ENCODE measurements at places on chromosomes 6 and 20.
A peak's percentile ranks its signal among the peaks of the same experiment; 100 is the strongest.

GRCh38 chr6:89050155-89050554, 30.4 kb upstream of the PNRC1 start:
- no peak for DNase-seq

- no peak for DNase-seq
Measured at GRCh38 chr20:38805958-38806854, 709 bp downstream of the PPP1R16B start.

- DNase-seq, result no peak
Measured at GRCh38 chr20:3318226-3318884, 79.4 kb upstream of the SLC4A11 start.

- DNase-seq, result no peak
Measured at GRCh38 chr6:41546475-41546865, 289 bp downstream of the FOXP4 start.

DNA sequence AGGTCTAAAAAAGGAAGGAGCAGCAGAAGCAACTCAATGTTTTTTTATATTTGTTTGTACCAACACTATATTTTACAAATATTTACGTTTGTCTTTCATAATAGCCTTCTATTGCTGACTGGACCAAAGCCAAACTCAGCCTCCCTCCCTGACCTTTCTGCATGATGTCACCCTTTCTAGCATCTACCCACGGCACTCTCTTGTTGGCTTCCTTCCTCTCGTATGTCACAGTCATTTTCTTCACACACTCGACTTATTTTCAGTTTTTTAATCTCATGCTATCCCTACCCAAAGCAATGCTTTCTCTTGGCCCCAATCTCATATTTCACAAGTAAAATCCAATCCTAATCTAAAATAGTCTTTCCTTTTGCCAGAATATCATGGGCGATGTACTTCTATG, 16.3 kb upstream of the FAM8A1 start:
- DNase-seq, result no peak

- peak; percentile 38 for DNase-seq
Measured at GRCh38 chr6:64330694-64331307, 695.2 kb downstream of the PHF3 start.

DNA sequence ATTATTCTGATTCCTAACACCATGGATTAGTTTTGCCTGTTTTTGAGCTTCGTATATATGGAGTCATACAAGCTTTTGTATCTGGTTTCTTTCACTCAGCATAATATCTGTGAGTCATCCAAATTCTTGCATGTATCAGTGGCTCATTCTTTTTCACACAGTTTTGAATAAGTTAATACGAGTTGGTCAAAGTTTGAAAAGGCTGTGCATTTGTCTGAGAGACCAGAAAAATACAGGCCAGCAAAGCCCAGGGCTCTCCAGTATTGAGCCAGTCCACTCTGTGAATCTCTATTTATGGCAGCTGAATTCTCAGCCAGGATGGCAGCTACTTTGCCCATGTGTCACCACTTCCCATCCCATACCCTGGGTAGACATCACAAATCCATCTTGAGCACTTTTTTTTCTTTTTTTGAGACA, 7.2 kb upstream of the CHMP4B start:
- DNase-seq, result peak; percentile 66

DNA sequence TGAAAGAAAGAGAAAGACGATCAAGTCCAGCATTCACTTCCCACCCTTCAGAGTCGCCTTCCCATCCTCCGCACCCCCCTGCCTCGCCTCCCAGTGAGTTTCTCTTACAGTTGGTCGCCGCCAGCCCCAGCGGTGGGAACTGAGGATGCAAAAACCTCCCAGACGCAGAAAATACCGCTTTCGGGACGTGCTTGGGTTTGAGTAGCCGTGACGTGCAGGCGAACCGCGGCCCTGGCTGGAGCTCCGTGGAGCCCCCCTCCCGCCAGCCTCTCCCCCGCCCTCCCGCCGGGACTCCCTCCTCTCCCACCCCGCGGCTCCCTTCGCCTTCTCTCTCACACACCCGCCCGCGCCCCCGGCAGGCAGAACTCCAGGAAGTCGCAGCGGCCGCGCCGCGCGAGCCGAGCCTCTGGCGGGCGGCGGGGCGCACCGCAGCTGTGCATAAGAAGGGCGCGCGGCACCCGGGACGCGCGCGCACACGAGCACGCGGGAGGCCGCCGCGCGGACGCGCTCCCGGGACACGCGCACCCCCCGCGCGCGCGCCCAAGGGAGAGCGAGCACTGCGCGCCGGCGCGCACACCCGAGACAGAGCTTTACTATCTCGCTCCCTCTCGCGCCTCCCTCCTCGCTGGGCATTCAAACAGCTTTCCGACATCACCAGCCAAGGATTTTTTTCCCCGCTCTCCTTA, at the start of gene ADGRB3:
ADGRB3 (plus strand) TSS at position 557 of the 686 bp plus-strand sequence. CDS start 3,394 bp downstream, outside the sequence.
- peak; percentile 43 for DNase-seq

DNA sequence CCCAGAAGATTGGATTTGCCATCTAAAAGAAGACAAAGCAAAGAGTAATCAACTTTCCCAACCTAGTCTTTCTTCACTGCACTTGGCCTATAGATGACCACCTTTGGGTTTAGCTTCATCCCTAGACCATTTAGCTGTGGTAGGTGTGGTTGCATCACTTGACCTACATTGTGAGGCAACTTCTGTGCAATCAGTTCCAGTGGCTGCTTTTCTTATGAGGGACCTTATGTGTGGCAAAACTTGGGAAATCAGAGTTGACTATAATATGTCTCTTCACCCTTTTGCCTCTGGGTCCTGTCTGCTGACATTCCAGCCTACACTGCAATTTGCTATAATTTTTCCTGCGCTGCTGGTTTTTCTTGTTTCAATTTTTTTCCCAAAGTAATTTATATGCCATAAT, 55.2 kb downstream of the PRDM13 start:
- no peak for DNase-seq

- DNase-seq, result no peak
Measured at GRCh38 chr20:46256293-46256692, 52.0 kb downstream of the CDH22 start.

- DNase-seq, result no peak
Measured at GRCh38 chr6:170151321-170151771, 139.5 kb downstream of the DLL1 start.

GRCh38 chr6:28258877-28259777, at the start of gene NKAPL:
Gene NKAPL (plus strand): TSS chr6:28259297. CDS start chr6:28259372, 75 bp downstream.
- DNase-seq, result no peak

- no peak for DNase-seq
Measured at GRCh38 chr20:59831916-59832270, 101.5 kb downstream of the SYCP2 start.

DNA sequence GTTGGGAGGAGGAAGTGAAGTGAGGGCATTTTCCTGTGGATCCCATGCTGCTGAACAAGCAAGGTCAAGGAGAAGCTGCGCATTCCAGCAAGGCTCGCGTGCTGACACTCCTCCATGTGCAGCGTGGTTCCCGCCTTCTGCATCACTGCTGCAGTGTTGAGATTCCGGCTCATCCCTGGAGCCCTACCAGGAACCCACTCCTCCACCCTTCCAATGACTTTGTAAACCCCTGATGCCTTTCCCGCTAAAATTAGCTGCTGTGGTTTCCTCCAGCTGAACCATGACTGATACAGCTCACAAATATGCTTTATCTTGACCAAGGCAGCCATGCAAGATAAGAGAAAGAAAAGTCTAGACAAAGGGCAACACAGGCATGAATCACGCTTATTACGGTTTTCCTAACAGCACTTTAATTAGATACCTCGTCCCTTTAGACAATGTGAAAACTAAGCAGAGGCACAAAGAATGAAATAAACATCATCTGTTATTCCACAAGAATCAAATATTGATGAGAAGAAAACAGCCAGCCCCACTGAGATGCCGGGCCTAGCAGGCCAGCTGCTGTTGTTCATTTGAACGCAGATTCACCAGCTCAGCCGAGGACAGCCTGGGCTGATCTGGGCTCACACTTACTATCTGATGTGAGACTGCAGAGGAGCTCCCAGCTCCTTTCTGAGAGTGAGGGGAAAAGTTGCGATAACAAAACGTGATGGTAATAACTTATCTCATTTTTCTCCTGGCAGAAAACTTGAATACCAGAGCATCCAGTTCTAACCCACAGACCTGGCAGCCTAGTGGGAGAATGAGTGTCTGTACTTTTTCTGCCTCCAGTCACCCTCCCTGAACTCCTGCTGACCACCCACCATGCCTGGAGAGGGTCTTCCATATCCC, 14.2 kb upstream of the BNIP5 start:
- DNase-seq, result peak; percentile 70

DNA sequence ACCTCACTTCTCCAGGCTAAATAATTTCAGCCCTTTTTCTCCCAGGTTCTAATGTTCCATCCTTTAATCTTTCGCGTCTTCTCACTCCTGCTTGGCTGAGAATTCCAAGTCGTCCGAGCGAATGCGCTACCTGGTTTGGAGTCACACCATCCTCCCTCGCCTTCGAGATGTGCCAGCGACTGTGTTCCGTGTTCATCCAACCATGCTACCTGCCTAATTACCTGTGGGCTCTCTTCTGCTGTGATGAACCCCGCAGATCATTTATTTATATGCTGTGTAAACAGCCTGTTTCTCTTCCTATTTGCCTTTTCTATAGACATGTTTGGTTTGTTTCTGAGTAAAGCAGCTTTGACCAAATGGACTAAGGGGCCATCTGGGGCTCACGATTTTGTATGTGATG, 83.5 kb upstream of the TMEM181 start:
- DNase-seq, result no peak

DNA sequence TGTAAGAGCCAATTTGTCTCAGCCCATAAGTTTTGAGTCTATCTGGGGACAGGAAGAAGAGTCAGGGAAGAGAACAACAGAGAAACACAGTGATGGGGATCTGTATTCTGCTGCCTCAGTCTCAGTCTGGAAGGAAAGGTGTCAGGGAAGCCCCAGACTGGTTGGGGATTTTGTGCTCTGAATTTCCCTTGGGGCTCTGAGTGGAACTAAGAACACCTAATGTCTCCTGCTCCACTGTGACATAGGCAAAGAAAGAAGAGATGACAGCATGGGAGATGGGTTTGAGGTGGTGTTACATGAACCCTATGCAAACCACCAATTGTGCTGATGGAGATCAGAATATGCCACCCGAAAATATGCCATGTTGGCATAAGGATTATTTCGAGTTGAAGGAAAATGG, 139.5 kb upstream of the MYLIP start:
- no peak for DNase-seq

DNA sequence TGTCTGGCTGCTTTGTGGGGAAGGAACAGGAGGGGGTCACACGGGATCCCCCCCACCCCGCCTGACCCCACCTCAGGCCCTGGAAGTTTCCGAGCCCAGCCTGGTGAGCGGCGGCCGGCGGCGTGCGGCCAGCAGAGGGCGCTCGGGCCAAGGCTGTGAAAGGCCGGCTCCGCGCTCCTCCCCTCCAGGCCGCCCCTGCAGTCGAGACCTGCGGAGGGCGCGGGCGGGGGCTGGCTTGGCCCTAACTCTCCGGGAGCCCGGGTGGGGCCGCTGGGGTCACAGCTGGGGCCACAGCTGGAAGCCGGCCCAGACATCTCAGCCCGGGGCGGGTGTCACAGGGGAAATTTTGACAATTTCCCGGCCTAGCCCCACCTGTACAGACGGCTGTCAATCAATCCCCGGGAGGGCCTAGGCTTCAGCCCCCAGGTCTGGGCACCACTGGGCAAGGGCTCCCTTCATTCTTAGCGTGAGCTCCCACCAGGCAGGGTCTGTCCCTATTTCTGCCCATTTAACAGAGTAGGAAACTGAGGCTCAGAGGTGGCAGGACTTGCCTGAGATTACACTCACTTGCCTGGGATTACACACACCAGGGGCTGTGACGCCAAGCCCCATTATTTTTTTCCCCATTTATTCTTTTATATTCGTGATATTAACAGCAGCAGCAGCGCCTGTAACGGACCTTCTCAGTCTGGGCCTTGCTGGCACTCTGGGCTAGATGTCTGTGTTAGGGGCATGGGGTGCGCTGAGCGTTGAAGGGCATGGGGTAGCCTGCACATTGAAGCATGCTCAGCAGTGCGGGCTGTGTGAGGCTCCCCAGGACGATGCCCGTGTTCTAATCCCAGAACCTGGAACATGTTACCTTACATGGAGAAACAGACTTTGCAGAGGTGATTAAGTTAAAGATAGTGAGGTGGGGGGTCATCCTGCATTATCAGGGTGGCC, 23.0 kb downstream of the ZBP1 start:
- DNase-seq, result no peak

GRCh38 chr20:47493963-47494293, 7.8 kb upstream of the NCOA3 start:
- no peak for DNase-seq

DNA sequence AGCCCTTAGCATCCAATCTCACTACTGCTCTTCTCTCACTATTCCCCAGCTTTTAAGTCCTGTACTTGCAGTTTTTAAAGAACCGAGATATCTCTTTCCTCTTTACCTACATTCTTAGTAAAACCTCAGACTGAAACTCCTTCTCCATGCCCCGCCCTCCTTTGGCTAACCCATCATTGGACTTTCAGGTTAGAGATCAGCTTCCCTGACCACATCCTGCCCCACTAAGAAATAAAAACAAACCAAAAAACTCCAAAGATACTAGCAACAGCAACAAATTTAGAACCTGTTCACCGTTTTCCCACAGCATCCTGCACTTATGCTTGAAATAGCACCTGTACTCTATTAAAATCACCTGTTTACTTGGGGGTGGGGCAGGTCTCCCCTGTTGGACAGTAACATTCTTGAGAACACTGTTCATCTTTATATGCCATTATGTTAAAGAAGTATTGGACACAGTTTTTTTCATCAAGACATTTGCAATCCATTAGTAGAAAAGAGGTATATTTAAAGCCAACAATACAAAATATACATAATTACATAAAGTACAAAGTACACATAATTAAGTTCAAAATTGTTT, 16.3 kb upstream of the SMAP1 start:
- DNase-seq, result no peak

GRCh38 chr6:42152024-42152423, 9.6 kb upstream of the C6orf132 start:
- DNase-seq, result no peak

DNA sequence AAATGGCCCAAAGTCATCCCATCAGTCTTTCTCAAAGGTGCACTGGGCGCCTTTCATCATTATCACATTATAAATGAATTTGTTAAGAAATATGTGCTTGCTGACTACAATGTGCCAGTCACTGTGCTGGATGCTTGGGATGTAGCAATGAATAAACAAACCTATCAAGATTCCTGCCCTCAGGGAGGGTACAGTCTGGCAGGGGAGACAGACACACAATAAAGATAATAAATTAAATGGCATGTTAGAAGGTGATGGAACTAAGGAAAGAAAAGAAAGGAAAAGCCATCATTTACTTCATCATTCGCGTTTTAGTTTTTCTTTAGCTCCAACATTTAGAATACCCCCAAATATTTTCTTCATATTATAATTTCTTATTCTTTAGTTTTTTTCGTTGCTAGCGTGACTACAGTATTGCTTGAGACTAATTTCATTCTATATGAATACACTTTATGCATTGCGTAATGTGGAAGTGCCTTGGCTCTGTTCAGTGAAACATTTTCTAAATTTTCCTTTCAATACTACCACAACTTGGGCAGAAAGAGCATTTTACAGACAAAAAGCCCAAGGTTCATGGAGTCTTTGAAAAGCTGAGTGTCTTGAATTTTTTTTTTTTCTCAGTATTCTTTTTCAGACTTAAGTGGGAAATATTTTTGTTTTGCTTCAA, 48.7 kb upstream of the CITED2 start:
- no peak for DNase-seq

DNA sequence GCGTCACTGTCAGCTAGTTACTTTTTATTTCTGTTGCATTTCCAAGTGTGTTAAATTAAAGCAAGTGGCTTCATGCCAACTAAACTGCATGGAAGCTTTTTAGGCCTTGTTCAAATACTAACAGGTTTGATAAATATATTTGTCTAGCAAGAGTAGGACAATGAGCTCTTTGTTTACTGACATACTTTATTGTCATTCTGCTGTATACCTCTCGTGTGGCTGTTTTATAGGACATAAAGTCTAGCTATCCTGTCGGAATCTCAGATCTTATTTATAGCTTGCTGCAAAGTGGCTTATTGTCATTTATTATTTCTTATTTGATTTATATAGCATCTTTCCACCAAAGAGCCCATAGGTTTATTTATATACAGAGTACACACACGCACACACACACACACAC, 711.1 kb downstream of the KIF16B start:
- DNase-seq, result no peak
